ENCODE measurements at places on chromosomes 3 and 15. TPM values are rescaled to one million over a fixed set of nuclear protein-coding genes. Genes with fewer than 3 reads are reported as not detected.

The NPAP1 gene
- total RNA-seq: not detected

The B3GNT5 gene
- total RNA-seq: 11.2 TPM

The ACP3 gene
- total RNA-seq: 1.3 TPM

The FANCD2OS gene
- total RNA-seq: not detected

The NTRK3 gene
- total RNA-seq: 34.3 TPM

The APBA2 gene
- 4.0 TPM for total RNA-seq

The SAMD7 gene
- total RNA-seq: not detected

The DAPK2 gene
- 3.1 TPM for total RNA-seq

The TIGIT gene
- 0.48 TPM for total RNA-seq

The DISP2 gene
- 0.05 TPM for total RNA-seq

The CYP1A2 gene
- not detected for total RNA-seq

The SEMA5B gene
- total RNA-seq: 1.3 TPM

The LPP gene
- total RNA-seq: 1,601 TPM

The ELL3 gene
- 2.2 TPM for total RNA-seq

The SKOR1 gene
- 0.51 TPM for total RNA-seq

The FBN1 gene
- total RNA-seq: 541 TPM

The PPIP5K1 gene
- total RNA-seq: 22.7 TPM

The MYLK gene
- 1,887 TPM for total RNA-seq

The SPESP1 gene
- total RNA-seq: 3.1 TPM

The ARHGEF26 gene
- 14.4 TPM for total RNA-seq

The BFSP2 gene
- total RNA-seq: not detected

The ATP8B4 gene
- total RNA-seq: 21.1 TPM

The GCNT3 gene
- total RNA-seq: not detected

The DENND4A gene
- total RNA-seq: 28.6 TPM

The ZCWPW2 gene
- total RNA-seq: 2.4 TPM

The FBXL2 gene
- total RNA-seq: 9.8 TPM

The TASOR gene
- 52.1 TPM for total RNA-seq

The CYP19A1 gene
- 1.8 TPM for total RNA-seq

The SYNPR gene
- total RNA-seq: not detected

The RLBP1 gene
- not detected for total RNA-seq

The C2CD4A gene
- not detected for total RNA-seq

The CCNB2 gene
- total RNA-seq: 0.24 TPM

The PRTG gene
- total RNA-seq: 1.3 TPM
